Glomerular endothelial cell (primary cell): ENCODE measurements at places on chromosomes 6 and 20. TPM values are rescaled to one million over a fixed set of nuclear protein-coding genes. Genes with fewer than 3 reads are reported as not detected.

DNA sequence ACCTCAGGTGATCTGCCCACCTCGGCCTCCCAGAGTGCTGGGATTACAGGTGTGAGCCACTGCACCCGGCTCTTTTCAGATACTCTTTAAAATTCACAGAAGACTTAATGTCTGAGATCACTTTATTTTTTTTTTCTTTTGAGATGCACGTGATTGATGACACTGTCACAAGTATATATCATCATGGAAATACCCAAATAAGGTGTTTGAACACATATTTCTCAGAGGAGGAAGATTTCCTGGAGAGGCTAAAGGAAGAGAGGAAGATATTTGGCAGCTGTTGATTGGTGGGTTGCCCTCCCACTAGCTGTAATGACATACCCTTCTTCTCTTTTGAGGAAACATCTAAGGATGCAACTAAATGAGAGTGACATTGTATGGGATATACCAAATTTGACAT is 225.9 kb upstream of the CITED2 start:
- DNase-seq, result no peak

- DNase-seq, result no peak
These were observed 2.4 kb upstream of the GLYATL3 start for GRCh38 chr6:49497304-49497703.

GRCh38 chr6:2733736-2734480 is 16.8 kb downstream of the MYLK4 start:
- no peak for DNase-seq

DNA sequence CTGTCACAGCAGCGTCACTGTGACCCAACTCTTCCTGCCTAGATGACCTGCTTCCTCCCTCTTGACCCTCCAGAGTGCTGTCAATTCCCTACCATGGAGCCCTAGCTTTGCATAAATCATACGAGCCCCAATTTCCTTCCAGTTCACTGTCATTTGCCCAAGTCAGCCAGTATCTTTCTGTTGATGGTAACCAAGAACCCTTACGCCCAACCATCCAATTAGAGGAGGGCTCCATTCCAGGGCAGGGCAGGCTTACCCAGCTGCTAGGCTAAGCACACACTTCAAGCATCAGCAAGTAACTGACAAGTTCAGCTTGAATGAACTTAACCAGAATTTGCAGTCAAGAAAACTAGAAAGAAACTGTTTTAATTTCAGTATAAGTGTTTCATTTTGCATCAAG is 25.7 kb downstream of the WFDC3 start:
- DNase-seq, result no peak

- DNase-seq, result no peak
These were observed 333.7 kb downstream of the CDH4 start for GRCh38 chr20:61585764-61586163.

DNA sequence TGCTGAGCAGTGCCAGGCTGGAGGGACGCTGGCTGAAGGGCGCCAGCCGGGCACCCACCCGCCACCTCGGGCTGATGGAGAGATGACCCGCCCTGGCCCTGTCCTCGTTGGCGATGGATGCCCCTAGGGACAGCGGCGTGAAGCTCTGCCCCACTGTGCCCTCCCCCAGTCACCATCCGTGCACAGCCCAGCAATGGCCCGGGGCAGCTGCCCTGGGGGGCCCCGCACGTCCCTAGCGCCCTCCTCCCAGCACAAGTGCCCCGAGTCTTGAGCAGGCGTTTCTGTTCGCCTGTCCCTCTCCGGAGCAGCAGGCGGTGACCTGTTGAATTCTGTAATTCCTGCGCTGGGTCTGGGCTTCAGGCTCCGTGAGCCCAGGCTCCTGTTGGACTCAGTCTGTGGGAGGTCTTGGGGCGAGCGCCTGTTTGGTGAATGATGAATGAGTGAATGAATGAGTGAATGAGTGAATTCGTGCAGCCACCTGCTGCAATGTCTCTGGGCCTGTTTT is 36.8 kb upstream of the CHRNA4 start:
- no peak for DNase-seq

- DNase-seq, result no peak
These were observed 100.2 kb downstream of the PSMB1 start for GRCh38 chr6:170452767-170453545.

GRCh38 chr6:147366290-147366689 is 142.2 kb upstream of the SAMD5 start:
- DNase-seq, result no peak

- DNase-seq, result no peak
These were observed 52.9 kb downstream of the ABRACL start for GRCh38 chr6:139081471-139081870.

DNA sequence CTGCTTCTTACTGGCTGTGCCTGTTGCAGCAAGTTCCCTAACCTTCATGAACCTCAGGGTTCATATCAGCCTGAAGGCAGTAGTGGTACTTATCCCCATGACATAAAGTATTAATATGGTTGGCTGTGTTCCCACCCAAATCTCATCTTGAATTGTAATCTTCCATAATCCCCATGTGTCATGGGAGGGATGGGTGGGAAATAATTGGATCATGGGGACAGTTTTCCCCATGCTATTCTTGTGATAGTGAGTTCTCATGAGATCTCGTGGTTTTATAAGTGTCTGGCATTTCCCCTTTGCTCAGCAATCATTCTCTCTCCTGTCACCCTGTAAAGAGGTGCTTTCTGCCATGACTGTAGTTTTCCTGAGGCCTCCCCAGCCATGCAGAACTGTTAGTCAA is 61.8 kb downstream of the FAM229B start:
- no peak for DNase-seq

DNA sequence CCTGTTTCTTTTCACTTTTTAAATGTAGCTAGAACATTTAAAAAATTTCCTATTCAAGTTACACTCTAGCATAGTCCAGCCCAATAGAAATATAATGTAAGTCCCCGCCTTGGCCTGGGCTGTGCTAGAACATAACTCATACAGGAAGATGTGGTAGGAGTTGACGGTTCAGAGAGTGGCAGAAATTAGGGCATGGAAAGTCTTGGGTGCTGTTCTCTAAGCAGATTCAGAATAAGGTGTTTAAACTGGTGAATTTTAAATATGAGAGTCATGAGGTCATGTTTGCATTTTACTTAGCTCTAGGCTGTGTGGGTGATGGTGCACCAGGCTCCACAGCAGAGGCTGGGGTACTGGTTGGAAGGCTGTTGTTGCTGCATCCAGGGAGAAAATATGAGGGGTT is 256.5 kb downstream of the FARS2 start:
- no peak for DNase-seq

DNA sequence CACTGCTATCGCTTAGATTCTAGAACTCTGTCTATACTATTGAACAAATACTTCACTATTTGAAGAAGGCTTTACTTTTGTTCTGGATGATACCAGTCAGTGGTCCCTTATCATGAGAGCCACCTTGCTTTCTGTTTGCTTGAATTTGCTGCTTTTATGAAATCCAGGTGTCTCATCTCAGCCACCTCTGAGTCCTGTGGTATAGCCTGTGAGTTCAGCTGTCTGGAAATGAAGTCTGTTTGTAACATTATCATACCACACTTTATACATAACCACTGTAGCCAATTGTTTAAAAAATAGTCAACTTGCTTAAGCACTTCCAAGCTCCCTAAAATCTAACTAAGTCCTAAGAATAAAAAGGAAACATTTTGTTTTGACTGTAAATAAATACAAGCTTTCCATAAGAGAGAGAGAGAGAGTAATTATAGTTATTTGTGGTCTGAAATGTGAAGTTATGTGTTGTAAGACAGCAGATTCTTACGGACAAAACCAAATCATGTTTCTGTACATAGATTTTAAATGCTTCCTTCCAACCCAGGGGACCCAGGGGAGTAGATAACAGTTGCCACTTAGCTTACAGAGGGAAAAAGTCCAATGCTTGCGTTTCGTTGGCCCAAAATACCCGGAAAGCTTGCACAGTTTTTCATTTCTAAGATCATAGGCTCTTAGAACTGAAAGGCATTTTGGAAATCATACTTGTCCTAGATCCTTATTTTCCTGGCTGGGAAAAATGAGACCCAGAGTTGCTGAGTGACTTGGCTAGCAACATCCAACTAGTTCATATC is 1107.8 kb upstream of the FLRT3 start:
- no peak for DNase-seq

GRCh38 chr20:49915118-49915379 is 280 bp downstream of the SPATA2 start:
- DNase-seq, result no peak

DNA sequence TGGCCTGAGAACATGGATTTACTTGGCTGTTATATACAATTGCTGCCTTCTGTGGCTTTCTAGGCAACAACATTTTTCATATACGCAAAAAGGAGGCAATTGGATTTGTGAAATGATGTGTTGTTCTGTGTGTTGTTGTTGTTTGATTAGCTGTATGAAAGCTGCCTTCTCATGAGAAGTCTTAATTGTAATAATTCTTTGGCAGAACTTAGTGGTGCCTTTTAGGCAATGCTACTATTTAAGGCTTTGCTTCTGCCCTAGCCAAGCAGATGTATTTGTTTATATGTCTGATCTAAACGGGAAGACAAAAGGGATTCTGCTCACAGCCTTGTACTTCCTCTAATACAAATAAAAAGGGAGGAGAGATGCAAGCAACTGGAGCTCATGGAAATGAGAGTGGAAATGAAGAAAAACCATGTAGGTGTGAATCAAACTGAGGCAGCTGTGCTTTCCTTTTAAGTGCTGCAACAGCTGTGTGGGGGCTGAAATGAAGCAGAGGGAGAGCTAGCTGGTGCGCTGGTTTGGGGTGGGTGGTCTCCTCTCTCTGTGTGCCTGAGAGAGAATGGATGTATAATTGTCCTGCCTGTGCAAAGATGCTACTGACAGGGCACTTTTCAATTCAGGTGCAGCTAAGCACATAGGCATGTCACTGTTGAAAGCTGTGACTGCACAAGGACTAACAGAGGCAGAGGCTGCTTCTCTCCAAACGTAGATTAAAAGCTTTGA is 386.9 kb upstream of the MAN1A1 start:
- no peak for DNase-seq

COL11A2 gene
- total RNA-seq, result under 0.01 and 0.53 TPM in 2 replicates

SLC24A3 gene
- 0.18 TPM in 1 of 2 replicates, not detected in the other for total RNA-seq

OPRL1 gene
- 2.7 and 4.5 TPM in 2 replicates for total RNA-seq

ARHGAP40 gene
- 0.34 TPM in 1 of 2 replicates, not detected in the other for total RNA-seq
